Activated CD4-positive, alpha-beta memory T cell treated with anti-CD3 and anti-CD28 coated beads, Interleukin-2, amount 10 ng/mL, durations not matched to agents 7 days and 5 days (primary cell): ENCODE measurements at places on chromosomes 5 and 9. TPM values are rescaled to one million over a fixed set of nuclear protein-coding genes. Genes with fewer than 3 reads are reported as not detected.

FCN1 gene
- total RNA-seq = not detected

PAIP1 gene
- 37.0 TPM for total RNA-seq

MAMDC4 gene
- total RNA-seq = 12.5 TPM

APBA1 gene
- total RNA-seq = 7.8 TPM

PTGR1 gene
- 0.85 TPM for total RNA-seq

NUTM2F gene
- not detected for total RNA-seq

TRPM6 gene
- not detected for total RNA-seq

NEURL1B gene
- 3.3 TPM for total RNA-seq

FOXD4L5 gene
- total RNA-seq = 0.20 TPM

VCAN gene
- total RNA-seq = 0.08 TPM

TTLL11 gene
- total RNA-seq = 2.1 TPM

C7 gene
- total RNA-seq = not detected

ASPN gene
- total RNA-seq = not detected

GFI1B gene
- not detected for total RNA-seq

PCDHGA7 gene
- 0.08 TPM for total RNA-seq

HSPB3 gene
- not detected for total RNA-seq

DMRTA1 gene
- not detected for total RNA-seq

LRRC19 gene
- not detected for total RNA-seq

SERF1A gene
- 3.9 TPM for total RNA-seq

EPB41L4B gene
- total RNA-seq = 0.18 TPM

EMB gene
- 188 TPM for total RNA-seq

TNC gene
- total RNA-seq = not detected

FOXD4L6 gene
- not detected for total RNA-seq

CDH10 gene
- not detected for total RNA-seq

OMD gene
- total RNA-seq = not detected

MYMK gene
- total RNA-seq = not detected

TGFBI gene
- not detected for total RNA-seq

ZNF883 gene
- 0.30 TPM for total RNA-seq

TYRP1 gene
- total RNA-seq = not detected

IFNE gene
- total RNA-seq = not detected

MEIKIN gene
- total RNA-seq = 1.1 TPM

LEAP2 gene
- total RNA-seq = 2.5 TPM

PLPP7 gene
- total RNA-seq = not detected

FAM169A gene
- 4.6 TPM for total RNA-seq

SH3PXD2B gene
- total RNA-seq = 0.25 TPM

PAX5 gene
- 0.05 TPM for total RNA-seq

RFX3 gene
- total RNA-seq = 13.3 TPM

SPATA31D1 gene
- not detected for total RNA-seq

AK8 gene
- total RNA-seq = not detected

RABL6 gene
- 96.2 TPM for total RNA-seq

EQTN gene
- total RNA-seq = not detected

ORM1 gene
- total RNA-seq = not detected

CA9 gene
- 1.2 TPM for total RNA-seq

LMX1B gene
- not detected for total RNA-seq

SSNA1 gene
- total RNA-seq = 76.3 TPM

KCTD16 gene
- not detected for total RNA-seq

GNAQ gene
- total RNA-seq = 28.8 TPM

PCDHGA6 gene
- total RNA-seq = 0.10 TPM

SLC45A2 gene
- not detected for total RNA-seq

SPINK13 gene
- total RNA-seq = not detected

ANKRD20A1 gene
- 3.6 TPM for total RNA-seq

SKIC3 gene
- total RNA-seq = 70.7 TPM

FBP2 gene
- total RNA-seq = not detected

CENPP gene
- 18.8 TPM for total RNA-seq

TMEM174 gene
- total RNA-seq = not detected

ADGRD2 gene
- total RNA-seq = not detected

DOCK2 gene
- 248 TPM for total RNA-seq

ST8SIA4 gene
- 69.4 TPM for total RNA-seq

DDX4 gene
- total RNA-seq = 0.50 TPM
